ENCODE measurements at places on chromosomes 1 and 21.

DNA sequence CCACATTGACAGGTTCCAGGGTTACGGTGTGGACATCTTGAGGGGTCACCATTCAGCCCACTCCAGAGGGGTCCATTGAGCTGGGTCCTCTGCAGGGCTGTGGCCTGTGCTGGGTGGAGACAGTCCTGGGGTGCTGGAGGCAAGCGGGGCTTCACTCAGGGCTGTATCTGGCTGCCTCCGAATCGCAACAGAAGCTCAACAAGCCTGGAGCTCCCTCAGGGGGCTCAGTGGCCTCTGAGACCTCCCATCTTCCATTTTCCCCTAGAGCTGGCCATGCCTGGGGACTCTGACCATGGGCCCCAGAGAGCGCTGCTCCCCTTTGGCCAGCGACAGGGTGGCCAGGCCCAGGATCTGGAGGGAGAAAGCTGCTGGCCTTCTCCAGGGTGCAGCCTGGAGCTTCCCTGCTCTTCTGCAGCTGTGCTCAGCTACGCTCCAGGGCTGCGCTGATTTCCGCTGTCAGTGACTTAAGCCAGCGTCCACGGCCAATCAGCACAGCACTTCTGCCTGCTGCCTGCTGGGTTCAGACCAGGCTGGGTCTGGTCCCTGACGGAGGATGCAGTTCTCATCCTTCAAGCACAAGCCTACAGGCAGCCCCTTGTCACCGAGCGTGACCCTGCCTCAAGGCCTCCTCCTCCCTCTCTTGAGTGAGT lies 45.0 kb upstream of the ADARB1 start:
- no peak for DNase-seq

DNA sequence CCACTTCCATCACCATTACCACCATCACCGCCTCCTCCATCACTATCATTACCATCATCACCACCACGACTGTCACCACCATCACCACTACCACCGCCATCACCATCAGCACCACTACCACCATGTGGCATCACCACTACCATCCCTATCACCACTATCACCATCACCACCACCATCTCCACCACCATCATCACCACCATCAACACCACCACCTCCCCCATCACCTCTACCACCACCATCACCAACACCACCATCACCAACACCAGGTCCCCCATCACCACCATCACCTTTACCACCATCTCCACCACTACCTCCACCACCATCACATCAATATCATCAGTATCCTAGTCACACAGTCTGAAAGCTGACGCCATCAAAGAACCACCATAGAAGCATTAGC lies 39.9 kb upstream of the RIPK4 start:
- DNase-seq: no peak

GRCh38 chr1:191388283-191388682 lies 770.0 kb upstream of the RGS18 start:
- DNase-seq: no peak

GRCh38 chr1:199701726-199702125 lies 325.8 kb upstream of the NR5A2 start:
- no peak for DNase-seq

- DNase-seq: no peak
Observed at GRCh38 chr1:59443310-59443709, 146.4 kb downstream of the FGGY start.

- no peak for DNase-seq
Observed at GRCh38 chr1:191588905-191589304, 569.4 kb upstream of the RGS18 start.

GRCh38 chr1:12604114-12604874 lies 13.7 kb downstream of the DHRS3 start:
- peak; percentile 57 for DNase-seq

DNA sequence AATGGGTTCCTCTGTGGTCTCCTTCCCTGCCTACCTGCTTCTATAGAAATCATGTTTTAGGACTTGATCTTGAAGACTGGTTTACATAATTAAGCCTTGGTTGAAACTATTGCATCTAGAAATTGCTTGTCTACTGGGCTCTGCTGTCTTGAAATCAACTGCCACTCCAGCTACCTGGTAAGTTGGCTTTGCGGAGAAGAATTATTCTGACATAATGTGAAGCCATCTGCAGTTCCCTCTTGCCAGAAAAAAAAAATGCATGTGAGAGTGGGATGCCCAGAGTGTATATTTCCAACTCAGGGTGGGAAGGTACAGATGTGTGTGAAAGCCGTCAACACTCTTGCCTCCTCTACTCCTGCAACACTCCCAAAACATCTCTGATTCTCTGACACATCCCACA lies 27.2 kb downstream of the C8B start:
- no peak for DNase-seq

DNA sequence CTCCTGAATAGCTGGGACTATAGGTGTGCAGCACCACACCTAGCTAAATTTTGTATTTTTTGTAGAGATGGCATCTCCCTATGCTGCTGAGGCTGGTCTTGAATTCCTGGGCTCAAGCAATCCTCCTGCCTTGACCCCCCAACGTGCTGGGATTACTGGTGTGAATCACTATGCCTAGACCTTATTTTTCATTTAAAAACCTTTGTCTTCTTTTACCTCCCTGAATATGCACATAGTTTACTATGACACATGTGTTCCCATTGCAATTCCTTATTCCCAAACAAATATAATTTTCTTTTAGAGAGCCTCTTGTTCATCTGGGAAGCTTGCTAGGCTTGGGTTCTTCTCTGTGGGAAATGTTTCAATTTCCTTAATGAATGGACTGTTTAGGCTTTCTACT lies 16.8 kb downstream of the SH3BGR start:
- no peak for DNase-seq

DNA sequence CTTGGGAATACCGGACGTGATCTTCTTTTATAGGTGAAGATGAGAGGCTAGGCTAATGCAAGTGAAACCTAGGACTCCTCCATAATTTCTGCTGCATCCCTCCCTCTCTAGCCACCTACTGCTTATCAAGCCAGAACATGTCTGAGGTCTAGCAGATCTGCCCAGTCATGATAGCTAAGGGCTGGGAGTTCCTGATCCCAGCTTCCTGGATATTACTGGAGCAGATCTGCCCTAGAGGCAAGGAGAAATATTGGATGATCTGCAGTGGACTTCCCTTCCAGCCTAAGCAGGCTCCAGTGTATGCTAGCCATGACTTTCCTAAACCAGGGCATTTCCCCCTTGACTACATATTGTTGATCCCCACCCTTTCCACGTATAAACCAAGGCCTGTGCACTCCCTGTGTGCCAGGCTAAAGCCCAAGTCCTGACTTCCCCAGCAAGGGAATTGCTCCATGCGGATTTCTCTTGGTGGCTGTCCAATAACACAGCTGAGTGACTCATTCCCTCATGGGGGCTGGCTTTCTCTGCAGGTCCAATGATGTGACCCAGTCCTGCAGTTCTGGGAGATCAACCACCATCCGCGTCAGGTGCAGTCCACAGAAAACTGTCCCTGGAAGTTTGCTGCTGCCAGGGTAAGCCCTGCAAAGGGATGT lies 15.5 kb upstream of the SARS1 start:
- no peak for DNase-seq

- no peak for DNase-seq
Observed at GRCh38 chr1:17427696-17428660, 11.5 kb downstream of the RCC2 start.

DNA sequence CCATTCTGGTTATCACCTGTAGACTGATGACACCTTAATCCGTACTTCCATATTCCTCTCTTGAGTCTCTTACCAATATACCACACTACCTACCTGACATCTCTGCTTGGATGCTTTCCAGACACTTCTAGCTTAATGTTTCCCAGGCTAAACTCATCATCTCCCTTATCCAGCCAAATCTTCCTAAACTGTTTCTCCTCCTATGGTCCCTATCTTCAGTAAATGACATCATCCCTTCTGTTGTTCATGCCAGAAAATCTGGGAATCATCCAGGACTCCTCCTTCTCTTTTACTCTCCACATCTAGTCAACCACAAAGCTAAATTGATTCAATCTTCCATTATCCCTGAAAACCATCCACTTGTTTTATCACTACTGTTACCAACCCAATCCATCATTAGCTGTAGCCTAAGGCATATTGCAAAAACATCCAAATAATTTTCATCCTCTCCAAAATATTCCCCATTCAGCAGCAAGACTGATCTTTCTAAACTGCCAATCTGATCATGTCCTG lies 464.1 kb upstream of the BEND5 start:
- no peak for DNase-seq

GRCh38 chr1:225350872-225351271 lies 77.0 kb downstream of the LBR start:
- no peak for DNase-seq

- no peak for DNase-seq
Observed at GRCh38 chr1:44644806-44645205, 29.5 kb downstream of the TMEM53 start.

- DNase-seq: no peak
Observed at GRCh38 chr1:219574484-219575087, 38.3 kb downstream of the ZC3H11B start.

GRCh38 chr1:161720422-161720821 lies 922 bp upstream of the FCRLB start:
- no peak for DNase-seq
